ENCODE measurements at places on chromosomes 6 and 20. TPM values are rescaled to one million over a fixed set of nuclear protein-coding genes. Genes with fewer than 3 reads are reported as not detected.

The IPCEF1 gene
- total RNA-seq: not detected

The HMGCLL1 gene
- total RNA-seq: not detected

The SLC32A1 gene
- total RNA-seq: not detected

The SAMD5 gene
- total RNA-seq: 0.88 TPM

The TREM1 gene
- total RNA-seq: 5.3 TPM

The KIFC1 gene
- total RNA-seq: 1.2 TPM

The ATXN1 gene
- total RNA-seq: 35.3 TPM

The TINAG gene
- not detected for total RNA-seq

The C20orf96 gene
- total RNA-seq: 4.1 TPM

Data from smooth muscle cell of the umbilical artery (primary cell).